Epithelial cell of prostate (primary cell): ENCODE measurements at places on chromosomes 12 and 14.

GRCh38 chr14:94390372-94391086 lies 2.1 kb upstream of the SERPINA1 start:
- DNase-seq, result peak; percentile 22

DNA sequence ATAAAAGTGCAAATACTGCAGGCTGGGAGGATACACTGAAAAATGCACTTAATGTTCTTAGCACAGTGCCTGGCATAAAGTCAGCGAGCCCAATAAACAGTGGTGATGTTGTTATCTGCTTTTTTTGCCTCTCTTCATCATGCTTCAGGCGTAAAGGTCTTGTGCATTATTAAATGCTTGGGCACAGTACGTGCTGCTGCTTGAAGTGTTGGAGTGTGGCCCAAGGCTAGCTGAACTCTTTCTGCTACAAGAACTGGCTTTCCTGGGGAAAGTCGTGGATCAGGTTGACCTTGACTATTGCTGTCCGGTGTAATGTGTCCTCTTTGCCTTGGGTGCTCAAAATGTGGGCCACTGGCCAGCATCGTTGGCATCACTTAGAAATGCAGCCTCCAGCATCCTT lies 43.0 kb downstream of the SMOC1 start:
- DNase-seq, result no peak

DNA sequence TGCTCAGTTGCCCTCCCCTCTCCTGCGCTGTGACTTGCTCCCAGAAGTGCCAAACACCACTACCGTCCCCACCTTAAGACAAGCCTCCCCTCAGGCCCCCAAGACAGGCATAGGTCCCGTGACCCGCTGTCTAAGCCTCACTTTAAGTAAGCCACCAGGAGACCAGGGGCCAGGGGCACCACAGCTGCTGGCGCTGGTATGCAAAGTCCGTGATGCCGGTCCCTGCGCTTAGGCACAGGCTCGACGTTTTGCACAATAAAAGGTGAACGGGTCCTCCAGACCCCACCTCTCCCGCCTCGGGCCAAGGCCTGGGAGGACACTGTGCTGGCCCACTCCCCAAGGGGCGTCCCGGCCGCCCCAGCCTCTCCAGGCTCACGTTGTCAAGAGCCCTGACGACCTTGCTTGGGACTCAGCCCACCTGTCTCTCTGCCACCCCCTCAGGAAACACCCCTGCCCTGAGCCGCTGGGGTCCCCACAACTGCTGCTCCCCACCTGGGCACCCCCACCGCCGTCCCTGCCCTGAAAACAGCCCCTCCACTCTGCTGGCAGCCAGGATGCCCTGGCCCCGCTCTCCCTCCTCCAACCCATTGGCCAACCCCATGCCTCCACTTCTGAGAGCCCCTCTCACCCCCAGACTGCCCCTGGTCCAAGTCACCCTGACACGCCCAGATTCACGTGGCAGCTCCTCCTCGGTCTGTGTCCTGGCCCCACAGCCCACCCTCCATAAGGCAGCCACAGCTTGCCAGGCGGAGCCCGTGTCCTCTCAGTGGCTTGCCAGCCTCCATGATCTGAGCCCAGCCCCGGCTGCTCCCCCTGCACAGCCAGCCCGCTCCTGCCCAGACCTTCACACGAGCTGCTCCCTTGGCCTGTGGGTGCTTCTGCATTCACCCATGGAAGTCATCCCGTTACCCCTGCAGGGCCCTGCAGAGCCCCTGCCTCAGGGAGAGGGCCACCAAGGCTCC lies 11.9 kb downstream of the JAG2 start:
- DNase-seq, result no peak

GRCh38 chr14:31096255-31096654 lies 70.1 kb upstream of the STRN3 start:
- no peak for DNase-seq

- no peak for DNase-seq
These were observed 6.0 kb downstream of the TMEM229B start for GRCh38 chr14:67482231-67483164.

- DNase-seq, result no peak
These were observed 9.1 kb downstream of the FIGNL2 start for GRCh38 chr12:51839310-51839947.

DNA sequence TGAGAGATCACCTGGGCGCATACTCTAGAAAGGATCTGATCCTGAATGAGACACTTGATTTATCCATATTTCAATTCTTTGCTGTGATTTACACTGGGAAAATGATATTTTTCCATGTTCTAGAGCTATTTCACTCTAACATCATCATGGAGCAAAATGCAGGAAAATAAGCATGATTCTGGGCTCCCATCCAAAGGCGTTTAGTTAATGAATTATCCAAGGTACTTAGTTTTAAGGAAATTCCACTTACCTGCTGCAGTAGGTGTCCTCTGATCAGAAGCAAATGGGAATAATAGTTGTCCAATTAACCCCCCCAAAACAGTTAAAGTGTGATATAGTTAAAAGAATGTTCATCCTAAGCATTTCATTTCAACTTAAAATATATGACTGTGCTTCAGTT lies 204.5 kb upstream of the PRKD1 start:
- DNase-seq, result no peak

DNA sequence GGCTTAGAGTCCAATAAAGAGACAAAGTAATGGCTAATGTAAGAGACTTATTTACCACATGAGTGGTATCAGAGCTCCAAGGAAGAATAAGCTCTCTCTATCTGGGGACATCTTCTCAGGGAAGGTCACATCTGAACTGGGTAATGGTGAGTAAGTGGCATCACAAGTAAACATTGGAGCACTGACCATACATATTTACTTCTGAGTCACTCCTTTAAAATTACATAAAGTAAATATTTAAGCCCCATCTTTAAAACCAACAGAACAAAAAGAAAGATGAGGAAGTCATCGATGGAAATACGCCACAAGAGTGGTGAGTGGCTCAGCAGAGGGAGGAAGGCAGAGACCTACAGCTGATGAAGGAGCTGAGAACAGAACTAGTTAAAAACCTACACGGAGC lies 159.9 kb downstream of the DUSP6 start:
- DNase-seq, result no peak

DNA sequence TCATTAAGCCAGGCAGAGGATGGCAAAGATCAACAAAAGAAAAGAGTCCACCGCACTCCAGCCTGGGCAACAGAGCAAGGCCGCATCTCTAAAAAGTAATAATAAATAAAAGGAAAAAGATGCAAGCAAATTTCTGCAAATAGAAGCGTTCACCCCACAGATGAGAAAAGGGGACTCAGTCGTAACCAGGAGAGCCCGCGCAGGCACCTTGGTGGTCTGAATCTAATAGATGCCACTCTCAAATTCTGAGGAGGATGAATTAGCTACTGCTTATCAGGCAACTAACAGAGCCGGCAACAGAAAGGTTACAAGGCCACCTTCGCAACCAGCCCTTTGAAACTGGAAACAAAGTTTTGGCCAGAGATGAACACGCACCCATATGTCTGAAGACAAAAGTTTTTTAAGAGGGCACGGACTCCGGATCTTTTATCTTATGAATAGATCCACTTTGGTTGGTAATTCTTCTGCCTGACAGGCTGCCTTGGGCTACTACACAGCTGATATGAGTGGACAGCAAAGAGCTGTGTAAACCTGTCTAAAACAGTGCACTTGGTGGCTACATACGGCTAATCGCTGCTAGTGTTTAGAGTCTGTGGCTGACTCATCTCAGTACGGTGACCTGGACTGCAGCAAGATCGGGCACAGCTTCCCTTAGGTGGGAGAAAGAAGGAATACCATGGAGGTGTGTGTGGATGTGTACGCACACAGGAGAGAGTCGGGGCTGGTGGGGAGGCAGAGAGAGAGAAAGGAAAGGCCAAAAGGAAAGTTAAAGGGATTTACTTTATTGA lies 32.9 kb upstream of the TTC7B start:
- no peak for DNase-seq

DNA sequence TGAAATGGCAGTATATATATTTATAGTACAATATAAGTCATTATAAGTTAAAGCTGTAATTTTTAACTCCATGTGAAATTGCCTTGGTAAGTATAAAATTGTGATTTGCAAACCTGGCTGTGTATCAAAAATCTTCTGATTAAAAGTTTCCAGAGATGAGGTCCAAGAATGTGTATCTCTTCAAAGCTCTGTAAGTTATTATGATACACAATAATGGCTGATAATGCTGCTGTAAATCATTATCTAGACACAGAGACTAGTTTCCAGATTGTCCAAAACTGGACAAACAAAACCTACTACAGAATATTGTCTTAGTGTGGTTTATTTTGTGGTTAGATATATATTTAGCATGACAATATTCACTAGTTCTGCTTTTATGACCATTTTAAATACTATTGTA lies 514.8 kb downstream of the SLC6A15 start:
- DNase-seq, result no peak
